ENCODE measurements at places on chromosomes 1 and 21.

DNA sequence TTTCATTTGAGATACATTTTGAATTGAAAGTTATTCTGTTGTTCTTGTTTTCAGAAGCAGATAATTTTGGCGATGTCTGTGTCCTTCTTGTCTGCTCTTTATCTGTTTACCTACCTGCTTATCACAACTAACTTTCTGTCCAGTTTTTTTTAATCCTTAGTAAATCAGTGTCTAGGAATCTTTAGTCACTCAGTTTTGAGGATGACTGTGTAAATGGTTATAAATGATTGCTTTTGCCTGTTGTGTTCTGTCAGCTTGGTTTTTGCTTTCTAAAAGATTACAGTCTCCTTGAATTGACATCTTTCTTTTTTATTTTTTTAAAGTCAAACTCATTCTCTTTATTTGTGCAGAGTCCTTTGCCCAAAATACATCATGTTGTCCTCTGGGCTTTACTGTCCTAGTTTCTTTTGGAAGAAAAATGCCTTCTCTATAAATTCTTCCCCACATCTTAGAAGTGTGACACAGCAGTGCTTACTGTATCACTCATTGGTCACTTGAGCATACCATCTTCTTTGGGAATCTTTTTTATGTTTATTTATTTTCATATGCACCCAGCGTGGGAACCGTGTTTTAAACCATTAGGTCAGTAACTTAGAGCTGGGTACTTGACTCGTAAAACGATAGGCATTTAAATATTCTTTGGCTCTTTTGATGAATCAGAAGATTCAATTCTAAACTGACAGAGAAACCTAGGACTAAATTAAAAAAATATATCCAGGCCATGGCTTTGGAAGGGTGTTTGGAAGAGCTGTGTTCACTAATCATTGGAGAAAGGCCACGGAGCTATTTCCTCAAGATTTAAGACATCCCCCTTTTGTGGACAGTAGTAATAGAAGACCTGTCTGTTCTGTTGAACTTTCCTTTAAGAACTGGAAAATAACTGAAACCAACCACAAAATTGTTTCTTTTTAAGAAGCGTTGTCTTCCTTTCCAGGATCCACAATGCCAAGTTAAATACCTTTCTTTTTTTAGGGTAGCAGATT is 20.9 kb downstream of the LAMC1 start:
- DNase-seq, result no peak
- H3K4me3 ChIP-seq, result peak overlapping the region; percentile 14
- peaks cover 100% of the 10 kb centered on the region for H3K4me1 ChIP-seq

DNA sequence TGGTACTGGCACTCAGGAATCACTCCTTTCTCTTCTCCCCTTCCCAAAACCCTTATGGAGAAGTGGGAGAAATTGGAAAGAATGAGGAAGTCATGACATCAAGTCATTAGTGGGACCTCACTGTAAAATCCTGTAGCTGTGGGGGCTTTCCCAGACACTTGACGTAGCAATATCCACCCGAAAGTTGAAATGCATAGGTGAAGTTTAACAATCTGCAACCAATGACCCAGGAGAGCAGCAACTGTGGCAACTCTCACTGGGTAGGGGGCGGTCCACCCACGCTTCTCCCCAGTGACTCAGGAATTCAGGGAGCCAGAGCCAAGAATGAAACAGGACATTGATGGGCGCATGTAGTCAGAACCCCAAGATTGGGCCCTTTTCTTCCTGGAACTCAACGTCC is 27.0 kb downstream of the ABCA4 start:
- no peaks in the 10 kb centered on the region for H3K27me3 ChIP-seq
- no peak for DNase-seq
- peak overlapping the region; percentile 72 for H3K27ac ChIP-seq
- H3K4me3 ChIP-seq, result peak overlapping the region; percentile 7
- no peaks in the 10 kb centered on the region for H3K36me3 ChIP-seq

GRCh38 chr1:44558883-44559282 is 115.4 kb downstream of the TMEM53 start:
- H3K27me3 ChIP-seq, result peaks cover 2% of the 10 kb centered on the region
- H3K36me3 ChIP-seq, result no peaks in the 10 kb centered on the region
- no peak overlapping the region for H3K4me3 ChIP-seq
- DNase-seq, result no peak

GRCh38 chr1:186420923-186421322 is 40.0 kb downstream of the PDC start:
- H3K27ac ChIP-seq, result no peak overlapping the region
- H3K27me3 ChIP-seq, result no peaks in the 10 kb centered on the region
- no peak overlapping the region for H3K4me3 ChIP-seq

DNA sequence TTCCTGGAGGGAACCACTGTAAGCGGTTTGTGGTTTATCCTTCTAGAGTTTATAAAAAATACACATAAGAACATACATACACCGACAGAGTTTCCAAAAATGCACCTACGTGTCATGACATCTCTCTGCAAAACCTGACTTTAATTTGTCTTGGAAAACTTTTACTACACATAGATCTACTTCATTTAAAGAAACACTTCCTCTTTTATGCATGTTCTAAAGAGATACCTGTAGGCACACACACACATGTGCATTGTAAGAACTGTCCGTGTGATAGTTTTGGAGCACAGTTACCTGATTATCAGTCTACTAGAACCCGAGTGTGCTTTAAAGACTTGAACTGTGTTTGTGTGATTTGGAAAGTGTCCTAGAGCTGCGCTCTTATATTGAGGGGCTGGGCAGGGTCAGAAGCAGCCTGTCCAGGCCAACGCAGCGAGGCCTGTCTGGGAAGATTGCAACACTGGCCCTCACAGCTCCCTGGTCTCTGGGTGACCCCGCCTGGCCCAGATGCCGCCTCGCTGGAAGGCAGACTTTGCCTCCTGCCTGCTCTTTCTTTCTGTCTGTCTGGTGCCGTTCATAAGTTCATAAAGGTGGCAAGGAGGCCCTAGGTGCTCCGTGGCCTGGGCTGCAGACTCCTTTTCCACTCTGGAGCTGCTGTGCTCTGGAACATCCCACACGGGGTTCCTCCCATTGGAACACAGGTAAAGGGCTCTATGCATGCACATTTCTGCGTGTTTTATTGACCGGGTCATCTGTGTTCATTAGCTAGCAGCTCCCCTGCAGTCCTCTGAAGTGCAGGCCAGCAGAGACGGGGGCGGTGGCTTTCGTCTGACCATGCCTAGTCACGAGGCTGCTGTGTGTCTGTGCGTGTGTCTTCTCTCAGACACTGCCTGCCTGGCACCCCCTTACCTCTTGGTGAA is 46.3 kb downstream of the AGPAT3 start:
- peak overlapping the region; percentile 65 for H3K27ac ChIP-seq
- peaks cover 41% of the 10 kb centered on the region for H3K4me1 ChIP-seq
- H3K27me3 ChIP-seq, result no peaks in the 10 kb centered on the region
- peak; percentile 74 for DNase-seq
- no peak overlapping the region for H3K4me3 ChIP-seq

- peaks cover 22% of the 10 kb centered on the region for H3K4me1 ChIP-seq
- no peak for DNase-seq
- no peaks in the 10 kb centered on the region for H3K36me3 ChIP-seq
Observed at GRCh38 chr1:65421351-65422025, 1.0 kb downstream of the LEPR start.

- H3K4me3 ChIP-seq, result no peak overlapping the region
- peaks cover 35% of the 10 kb centered on the region for H3K4me1 ChIP-seq
- no peaks in the 10 kb centered on the region for H3K27me3 ChIP-seq
Observed at GRCh38 chr1:168467452-168467851, 76.3 kb downstream of the XCL2 start.

DNA sequence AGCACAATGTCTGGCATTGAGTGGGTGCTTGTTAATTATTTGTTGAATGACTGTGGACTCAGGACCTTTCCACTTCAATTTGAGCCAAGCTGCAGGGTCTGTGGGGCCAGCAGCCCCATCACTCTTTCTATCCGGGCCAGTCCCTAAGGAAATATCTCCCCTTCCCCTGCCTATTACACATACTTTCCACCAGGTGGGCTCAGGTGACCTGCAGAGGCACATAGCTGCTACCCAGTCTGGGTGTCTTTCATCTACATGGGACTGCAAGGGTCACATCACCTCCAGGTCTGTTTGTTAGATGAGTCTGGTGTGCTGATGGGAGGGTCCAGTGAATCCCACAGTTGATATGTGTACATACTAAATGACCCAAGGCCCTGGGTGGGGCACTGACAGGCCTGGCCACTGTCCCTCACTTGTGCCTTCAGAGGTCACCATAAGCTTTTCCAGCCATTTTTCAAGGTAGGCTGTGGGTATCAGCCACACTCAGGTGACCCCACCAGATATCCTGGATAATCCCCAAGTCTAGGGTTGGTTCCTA is 59.5 kb upstream of the KDM4A start:
- H3K4me3 ChIP-seq, result no peak overlapping the region
- H3K27me3 ChIP-seq, result no peaks in the 10 kb centered on the region
- no peak overlapping the region for H3K27ac ChIP-seq
- no peaks in the 10 kb centered on the region for H3K36me3 ChIP-seq
- DNase-seq, result no peak

GRCh38 chr1:161033751-161034150 is 5.0 kb downstream of the TSTD1 start:
- H3K27ac ChIP-seq, result no peak overlapping the region
- peaks cover 5% of the 10 kb centered on the region for H3K36me3 ChIP-seq
- no peak overlapping the region for H3K4me3 ChIP-seq
- H3K27me3 ChIP-seq, result no peaks in the 10 kb centered on the region
- no peaks in the 10 kb centered on the region for H3K4me1 ChIP-seq

DNA sequence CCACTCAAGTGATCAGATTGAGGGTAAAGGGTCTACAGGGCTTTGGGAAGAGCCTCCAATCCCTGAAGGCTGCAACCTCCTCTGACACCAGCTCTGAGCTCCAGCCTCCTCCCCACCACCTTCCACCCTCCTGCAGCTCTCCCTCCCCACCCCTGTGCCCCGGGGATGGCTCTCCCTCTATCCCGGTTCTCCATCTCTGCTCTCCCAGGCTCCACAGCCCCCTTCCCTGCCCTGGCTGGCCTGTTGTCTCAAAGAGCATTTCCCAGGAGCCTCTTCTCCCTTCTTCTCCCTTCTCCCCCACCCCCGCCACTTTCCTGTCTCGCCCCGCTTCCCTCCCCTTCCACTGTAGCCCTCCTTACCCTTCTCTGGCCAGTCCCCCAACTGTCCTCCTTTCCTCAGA is 1.1 kb downstream of the PLEKHA6 start:
- H3K36me3 ChIP-seq, result no peaks in the 10 kb centered on the region
- H3K27ac ChIP-seq, result no peak overlapping the region
- H3K4me1 ChIP-seq, result peaks cover 17% of the 10 kb centered on the region
- H3K27me3 ChIP-seq, result peaks cover 8% of the 10 kb centered on the region
- H3K4me3 ChIP-seq, result no peak overlapping the region

DNA sequence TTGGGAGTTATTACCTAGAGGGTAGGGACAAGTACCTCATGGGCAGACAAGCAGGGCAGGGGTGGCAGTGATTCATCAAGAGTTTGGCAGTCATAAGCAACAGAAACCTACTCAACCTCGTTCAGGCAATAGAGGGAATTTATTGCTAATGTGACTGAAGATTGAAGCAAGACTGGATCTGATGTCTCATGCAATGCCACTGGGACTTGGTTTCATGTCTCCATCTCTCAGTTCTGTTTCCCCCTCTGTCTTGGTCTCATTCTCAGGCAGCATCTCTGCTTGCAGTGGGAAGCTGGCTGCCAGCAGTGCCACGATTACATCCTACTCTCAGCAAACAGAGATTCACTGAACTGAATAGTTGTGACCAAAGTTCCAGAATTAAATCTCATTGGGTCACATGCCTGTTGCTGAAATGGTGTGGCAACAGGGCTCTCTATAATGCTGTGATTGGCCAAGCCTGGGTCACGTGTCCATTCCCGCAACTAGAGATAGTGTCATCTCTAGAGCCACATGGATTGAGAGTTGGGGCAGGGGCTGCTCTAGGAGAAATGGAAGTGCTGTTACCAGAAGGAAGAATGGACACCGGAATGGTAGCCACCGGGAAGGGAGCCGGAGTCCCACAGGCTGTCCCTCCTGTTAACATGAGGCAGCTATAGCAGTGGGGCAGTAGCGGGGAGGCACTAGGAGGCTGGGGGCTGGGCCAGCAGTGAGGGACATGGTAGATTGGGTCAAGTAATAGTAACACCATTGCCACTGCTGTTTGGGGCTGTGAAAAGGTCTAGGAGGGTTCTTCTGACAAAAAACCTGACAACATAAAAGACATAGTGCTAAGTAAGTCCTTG is 3.9 kb upstream of the CDC42 start:
- H3K4me1 ChIP-seq, result peaks cover 2% of the 10 kb centered on the region
- H3K27ac ChIP-seq, result no peak overlapping the region
- H3K36me3 ChIP-seq, result no peaks in the 10 kb centered on the region
- H3K4me3 ChIP-seq, result no peak overlapping the region
- DNase-seq, result no peak

DNA sequence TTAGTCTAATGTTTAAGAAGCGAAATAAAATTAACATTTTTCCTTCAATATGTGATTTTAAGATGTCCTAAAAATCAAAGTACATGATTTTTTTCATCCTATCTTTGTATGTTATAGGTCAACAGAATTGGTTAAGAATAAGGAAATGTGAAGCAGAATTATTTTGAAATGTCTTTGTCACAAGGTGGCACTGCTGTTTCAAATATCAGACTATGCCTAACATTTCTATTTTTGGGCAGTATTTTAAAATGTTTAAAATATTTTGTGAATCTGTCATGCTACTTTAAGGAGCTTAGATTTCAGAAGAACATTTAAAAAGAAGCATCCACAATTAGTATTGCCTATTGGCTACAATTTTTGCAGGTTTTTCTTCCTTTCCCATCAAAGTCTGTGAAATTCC is 38.7 kb downstream of the AMY1C start:
- no peaks in the 10 kb centered on the region for H3K36me3 ChIP-seq
- no peak for DNase-seq
- H3K27me3 ChIP-seq, result no peaks in the 10 kb centered on the region
- no peak overlapping the region for H3K4me3 ChIP-seq
- no peaks in the 10 kb centered on the region for H3K4me1 ChIP-seq
- no peak overlapping the region for H3K27ac ChIP-seq

DNA sequence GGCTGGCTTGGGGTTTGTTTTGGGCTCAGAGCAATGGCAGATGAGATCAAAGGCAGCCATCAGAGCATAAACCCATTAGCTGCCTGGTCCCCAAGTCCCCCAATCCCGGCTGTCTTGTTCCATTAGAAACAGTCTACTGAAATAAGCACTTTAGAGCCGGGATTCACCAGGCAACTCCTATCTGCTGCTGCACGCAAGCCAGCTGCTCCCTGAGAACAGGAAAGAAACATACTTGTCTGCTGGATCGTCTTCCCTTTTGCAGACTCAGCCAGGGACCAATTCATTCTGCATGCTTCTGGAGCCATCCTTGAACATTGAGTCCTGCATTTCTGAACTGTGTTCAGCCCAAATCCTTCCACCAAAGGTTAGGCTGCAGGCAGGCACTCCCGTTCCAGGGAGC is 21.8 kb downstream of the RXRG start:
- peak overlapping the region; percentile 77 for H3K27ac ChIP-seq
- H3K36me3 ChIP-seq, result no peaks in the 10 kb centered on the region
- no peaks in the 10 kb centered on the region for H3K27me3 ChIP-seq
- no peak overlapping the region for H3K4me3 ChIP-seq
- H3K4me1 ChIP-seq, result peaks cover 72% of the 10 kb centered on the region

All from gastrocnemius medialis (tissue), 4 donors.